Activated T-helper 17 cell treated with anti-CD3 and anti-CD28 coated beads, Interleukin-2, amount 50 U/mL, for 72 hours (primary cell): ENCODE measurements at places on chromosomes 5 and 9.

DNA sequence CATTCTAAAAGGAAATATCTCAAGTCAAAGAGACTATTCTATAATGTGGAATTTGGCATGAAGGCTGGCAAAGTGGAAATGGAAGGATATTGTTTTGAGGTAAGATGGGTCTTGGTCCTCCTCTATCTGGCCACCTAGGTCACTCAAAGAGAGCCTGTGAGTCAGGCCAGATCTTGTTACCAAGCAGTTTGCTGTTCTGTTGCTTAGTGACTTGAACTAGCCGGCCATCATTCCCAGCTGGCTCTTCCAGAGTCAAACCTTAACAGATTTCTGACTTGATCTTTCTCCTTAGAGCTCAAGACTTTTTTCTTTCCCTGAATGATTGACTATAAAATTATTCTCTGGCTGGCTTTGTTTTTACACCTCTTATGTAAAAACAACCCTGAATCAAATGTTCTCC lies 136.1 kb downstream of the PDE4D start:
- no peak for ATAC-seq

GRCh38 chr5:174292348-174292747 lies 246.8 kb downstream of the NSG2 start:
- no peak for ATAC-seq

GRCh38 chr5:16864631-16865131 lies 71.4 kb downstream of the MYO10 start:
- ATAC-seq: no peak

- ATAC-seq: no peak
Observed at GRCh38 chr5:113057557-113057984, 81.0 kb downstream of the DCP2 start.

DNA sequence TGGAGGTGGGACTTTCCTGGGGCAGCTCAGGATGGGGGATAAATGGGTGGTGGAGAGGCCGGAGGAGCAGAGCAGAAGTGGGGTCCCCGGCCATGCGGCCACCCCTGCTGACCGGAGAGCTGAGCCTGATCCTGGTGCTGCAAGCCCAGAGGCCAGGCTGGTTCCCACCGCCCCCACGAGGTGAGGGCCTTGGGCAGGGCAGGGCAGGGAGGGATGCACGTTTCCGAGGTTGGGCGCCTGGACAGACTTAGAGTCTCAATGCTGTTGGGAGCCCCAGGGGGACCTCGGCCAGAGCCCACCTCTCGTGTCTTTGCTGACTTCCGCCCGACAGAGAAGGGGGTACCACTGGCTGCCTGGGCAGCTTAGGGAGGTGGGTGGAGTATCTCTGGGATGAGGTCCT lies 5.5 kb downstream of the OBP2A start:
- ATAC-seq: no peak

GRCh38 chr5:176647843-176648473 lies 674 bp downstream of the TSPAN17 start:
- no peak for ATAC-seq

DNA sequence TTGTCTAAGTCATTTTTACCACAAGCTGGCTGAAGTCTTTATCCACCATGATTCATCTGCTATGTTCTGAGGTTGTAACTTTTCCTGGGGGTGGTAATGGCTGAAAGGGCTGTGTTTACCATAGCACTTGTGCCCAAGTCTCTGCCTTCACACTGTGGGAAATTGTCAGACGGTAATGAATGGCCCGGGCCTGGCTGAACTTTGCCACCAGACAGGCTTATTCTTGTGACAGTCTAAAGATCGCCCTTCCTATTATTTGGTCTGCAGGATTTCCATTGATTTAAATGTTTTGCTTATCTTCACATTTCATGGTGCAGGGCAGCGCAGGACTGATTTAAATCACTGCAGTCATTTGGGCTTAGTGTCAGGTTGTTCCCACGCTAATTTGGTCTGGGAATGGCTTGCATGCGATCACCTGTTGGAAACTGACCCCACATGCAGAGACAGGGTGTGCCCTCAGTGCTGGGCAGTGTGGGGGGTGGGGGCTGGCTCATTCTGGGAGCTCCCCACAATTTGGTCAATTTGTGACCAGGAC lies 109.3 kb upstream of the ICE1 start:
- ATAC-seq: no peak

- ATAC-seq: no peak
Observed at GRCh38 chr5:66697796-66698564, 101.8 kb downstream of the MAST4 start.

GRCh38 chr9:79684711-79685575 lies 113.2 kb downstream of the TLE4 start:
- ATAC-seq: no peak

GRCh38 chr9:136170006-136170901 lies 34.7 kb downstream of the LHX3 start:
- ATAC-seq: peak; percentile 83

DNA sequence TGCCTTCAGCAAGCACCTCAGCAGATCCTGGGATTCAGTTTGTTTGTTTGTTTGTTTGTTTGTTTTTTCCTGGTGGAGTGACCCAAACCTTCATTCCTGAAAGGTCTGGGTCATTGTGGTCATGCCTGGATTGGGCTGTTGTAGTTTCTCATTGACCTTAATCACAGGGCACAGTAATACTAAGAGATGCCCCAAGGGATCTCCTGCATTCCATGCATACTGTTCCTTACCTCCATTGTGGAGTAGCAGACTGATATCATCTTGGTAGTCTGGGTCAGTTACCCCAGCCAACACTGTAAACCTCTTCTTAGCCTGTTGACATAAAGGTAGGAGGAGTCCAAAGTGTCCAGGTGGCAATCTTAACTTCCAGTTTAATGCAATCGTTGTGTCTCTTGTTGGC lies 1466.7 kb upstream of the CDH9 start:
- ATAC-seq: no peak

GRCh38 chr5:112419164-112419985 lies at the start of gene EPB41L4A:
Gene EPB41L4A, minus strand, starts transcription at chr5:112419277. Its CDS starts 238 bp downstream, at chr5:112419039.
- ATAC-seq: no peak

DNA sequence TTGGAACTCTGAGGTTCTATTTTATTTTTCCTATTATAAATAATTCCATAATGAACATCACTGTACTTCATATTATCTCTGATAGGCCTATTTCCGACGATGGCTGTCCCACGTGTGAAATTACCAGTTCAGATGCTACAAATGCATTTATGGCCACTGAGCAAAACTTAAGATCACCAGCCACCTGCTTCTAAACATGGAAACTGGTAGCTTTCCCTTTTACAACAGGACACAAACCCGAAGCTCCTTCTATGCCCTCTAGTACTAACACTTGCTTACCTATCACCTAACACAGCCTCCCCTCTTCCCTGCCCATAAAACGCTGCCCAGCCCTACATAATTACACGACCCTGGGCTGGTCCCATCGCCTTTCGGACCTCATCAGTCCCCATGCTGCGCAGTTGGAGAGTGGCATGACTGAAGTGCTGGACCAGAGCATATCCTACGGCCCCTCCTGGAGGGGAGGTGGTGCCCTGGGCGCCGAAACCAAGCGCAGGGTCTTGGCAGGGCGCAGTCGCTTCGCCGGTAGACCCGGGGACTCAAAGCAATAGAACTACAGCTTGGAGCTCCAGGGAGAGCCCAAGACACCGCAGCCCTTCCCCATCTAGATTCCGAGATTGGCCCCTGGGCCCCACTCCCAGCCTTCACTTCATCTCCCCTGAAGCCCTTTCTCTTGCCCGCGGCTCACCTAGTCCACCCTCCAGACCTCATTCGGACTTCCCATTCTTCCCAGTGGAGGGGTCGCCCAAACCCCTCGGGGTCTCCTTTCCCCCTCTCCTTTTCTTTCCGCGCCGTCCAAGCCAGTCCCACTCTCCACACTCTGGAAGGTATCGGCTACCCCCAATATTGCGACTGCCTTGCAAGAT lies 1.0 kb upstream of the SAP30L start:
- no peak for ATAC-seq

- peak; percentile 98 for ATAC-seq
Observed at GRCh38 chr9:2570615-2571479, 50.7 kb upstream of the VLDLR start.

DNA sequence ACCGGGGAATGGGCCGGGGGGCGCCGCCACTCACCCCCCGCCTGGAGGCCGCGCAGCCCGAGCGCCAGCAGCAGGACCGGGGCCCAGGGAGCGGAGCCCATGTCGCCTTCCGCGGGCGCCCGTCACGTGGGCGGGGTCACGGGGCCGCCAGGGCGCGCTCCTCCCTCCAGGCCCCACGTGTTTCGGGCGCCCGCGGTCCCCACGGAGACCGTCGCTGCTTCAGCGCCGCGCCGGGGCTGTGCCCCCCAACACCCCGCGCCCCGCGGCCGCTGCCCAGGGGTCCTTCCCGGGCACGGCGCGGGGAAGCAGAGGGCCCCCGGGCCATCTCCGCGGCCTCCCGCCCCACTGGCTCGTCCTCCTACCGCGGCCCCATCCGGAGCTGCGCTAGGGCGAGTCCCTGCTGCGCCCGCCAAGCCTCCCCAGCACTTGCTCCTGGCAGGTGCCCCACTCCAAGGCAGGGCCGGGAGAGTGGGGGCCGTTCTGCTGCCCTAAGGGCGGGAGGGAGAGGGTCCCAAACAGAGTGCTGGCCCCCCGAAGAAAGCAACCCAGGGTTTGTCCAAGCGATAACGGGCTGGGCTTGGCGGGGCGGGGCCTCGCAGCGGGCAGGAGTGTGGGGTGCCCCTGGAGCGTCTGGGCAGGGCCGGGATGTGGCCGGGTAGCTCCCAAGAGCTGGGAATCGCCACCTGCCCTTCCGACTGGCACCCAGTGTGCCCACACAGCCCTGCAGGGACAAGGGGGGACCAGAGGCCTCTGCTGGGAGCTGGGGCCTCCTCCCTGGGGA lies at the start of gene DPP7:
TSS of gene DPP7 (minus strand) at position 121 of the 781 bp plus-strand sequence. CDS start at position 101, 20 bp downstream.
- peak; percentile 95 for ATAC-seq

- no peak for ATAC-seq
Observed at GRCh38 chr9:13190040-13190439, 89.5 kb downstream of the MPDZ start.

- no peak for ATAC-seq
Observed at GRCh38 chr5:95406426-95407090, 15.4 kb downstream of the FAM81B start.

DNA sequence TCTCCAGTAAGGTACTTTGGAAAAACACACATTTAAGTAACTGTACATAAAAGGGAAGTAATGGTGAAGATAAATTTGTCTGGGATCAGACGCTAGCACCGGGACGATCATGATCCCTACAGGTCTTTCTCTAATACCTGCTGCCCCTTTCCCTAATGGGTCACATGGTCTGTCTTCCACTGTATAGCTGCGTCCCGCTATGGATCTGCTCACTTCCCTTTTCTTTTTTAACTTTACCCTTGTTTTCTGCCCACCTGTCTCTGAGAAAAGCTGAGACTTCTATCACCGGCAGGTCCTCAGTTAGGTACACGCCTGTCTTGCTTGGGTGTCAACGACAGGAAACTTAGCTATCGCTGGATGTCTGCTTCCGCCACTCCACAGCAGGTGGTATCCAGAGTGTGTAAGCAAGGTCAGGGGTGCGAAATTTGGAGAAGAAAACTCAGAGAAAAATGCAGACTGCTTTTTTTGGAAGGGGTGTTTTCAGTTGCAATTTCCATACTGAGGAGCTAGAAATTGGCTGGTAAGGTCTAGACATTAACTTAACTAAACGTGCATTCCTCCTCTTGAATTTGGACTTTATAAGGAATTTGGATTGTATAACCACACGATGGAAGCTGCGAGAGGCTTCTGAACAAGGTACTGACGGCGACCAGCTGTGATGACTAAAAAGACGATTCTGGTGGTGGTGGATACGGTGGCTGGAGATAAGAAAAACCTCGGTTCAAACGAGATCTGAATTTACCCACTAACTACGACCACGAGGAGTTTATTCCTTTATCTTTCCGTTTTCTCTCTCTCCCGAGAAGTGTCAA lies 1.1 kb upstream of the ICE1 start:
- peak; percentile 4 for ATAC-seq

GRCh38 chr9:34079181-34079580 lies 30.5 kb upstream of the UBAP2 start:
- ATAC-seq: peak; percentile 38

- no peak for ATAC-seq
Observed at GRCh38 chr5:178440181-178440580, 150.0 kb downstream of the COL23A1 start.

- no peak for ATAC-seq
Observed at GRCh38 chr9:16728137-16728508, 142.3 kb downstream of the BNC2 start.

DNA sequence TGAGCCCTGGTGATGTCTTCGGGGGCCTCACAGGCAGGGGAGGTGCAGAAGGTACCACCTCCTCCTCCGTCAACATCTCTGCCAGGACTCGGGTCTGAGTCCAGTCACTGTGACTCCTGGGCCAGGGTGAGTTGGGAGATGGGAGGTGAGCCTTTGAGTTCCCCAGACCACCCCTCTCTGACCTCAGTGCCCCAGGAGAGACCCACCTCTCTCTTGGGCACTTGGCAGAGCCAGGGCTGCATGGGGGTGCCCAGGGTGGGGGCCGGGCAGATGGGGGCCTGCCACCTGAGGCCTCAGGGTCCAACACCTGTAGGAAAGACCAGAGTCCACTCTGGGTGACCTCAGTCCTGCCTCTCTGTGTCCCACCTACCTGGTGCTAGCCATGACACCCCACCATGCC lies 6.8 kb downstream of the KIF12 start:
- ATAC-seq: no peak

DNA sequence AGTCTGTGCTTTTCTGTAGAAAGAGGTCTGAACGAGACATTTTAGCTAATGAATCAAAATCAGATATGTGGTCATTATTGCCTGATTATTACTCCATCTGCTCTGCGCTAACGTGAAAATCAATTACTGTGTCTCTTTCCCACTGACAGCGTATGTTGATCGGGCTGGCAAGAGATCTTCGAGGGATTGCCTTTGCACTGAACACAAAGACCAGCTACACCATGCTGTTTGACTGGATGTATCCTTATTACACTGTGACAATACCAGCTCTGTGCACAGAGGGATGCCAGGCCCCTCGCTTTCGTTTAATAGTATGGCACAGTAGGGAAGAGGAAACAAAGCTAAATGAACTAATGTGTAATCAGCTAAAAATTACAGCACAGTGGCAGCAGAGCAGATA lies 103.7 kb upstream of the TLX3 start:
- no peak for ATAC-seq

DNA sequence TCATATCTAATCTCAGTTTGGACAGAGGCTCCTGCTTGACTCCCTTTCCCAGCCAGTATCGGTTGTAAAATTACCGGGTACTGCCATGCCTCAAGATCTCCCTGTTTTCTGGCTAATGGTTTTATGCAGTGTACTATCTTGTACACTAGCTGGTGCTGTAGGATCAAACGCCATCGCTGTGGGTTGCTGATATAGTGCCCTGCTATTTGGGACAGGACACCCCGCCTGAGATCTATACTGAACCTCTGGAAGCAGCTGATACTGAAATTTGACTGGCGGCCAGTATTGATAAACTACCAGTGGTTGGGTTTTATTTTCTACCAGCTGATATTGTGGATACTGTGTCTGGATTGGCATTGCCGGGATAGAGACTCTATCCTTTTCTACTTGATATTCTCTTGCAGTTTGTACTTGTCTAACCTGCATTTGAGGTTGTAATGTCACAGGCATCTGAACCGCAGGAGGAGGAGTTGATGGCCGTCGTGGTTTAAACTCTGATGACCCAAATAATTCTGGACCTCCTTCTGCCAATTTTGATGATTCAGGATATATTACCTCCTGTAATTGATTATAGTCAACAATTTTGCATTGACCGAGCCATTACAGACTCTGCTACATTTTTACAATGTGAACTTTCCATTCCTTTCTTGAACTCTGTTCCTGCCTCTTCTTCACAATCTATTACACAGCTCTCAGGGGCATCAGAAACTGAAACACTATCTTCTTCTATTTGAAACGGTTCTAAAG lies 112.5 kb upstream of the LARP1 start:
- no peak for ATAC-seq
